Hypothalamus (tissue), 51 donors: ENCODE measurements at places on chromosomes 4 and X.

- DNase-seq = no peak
These were observed 332.4 kb downstream of the BCOR start for GRCh38 chrX:39765327-39765726.

- DNase-seq = no peak
These were observed 52.2 kb downstream of the FAM9B start for GRCh38 chrX:8981723-8982122.

DNA sequence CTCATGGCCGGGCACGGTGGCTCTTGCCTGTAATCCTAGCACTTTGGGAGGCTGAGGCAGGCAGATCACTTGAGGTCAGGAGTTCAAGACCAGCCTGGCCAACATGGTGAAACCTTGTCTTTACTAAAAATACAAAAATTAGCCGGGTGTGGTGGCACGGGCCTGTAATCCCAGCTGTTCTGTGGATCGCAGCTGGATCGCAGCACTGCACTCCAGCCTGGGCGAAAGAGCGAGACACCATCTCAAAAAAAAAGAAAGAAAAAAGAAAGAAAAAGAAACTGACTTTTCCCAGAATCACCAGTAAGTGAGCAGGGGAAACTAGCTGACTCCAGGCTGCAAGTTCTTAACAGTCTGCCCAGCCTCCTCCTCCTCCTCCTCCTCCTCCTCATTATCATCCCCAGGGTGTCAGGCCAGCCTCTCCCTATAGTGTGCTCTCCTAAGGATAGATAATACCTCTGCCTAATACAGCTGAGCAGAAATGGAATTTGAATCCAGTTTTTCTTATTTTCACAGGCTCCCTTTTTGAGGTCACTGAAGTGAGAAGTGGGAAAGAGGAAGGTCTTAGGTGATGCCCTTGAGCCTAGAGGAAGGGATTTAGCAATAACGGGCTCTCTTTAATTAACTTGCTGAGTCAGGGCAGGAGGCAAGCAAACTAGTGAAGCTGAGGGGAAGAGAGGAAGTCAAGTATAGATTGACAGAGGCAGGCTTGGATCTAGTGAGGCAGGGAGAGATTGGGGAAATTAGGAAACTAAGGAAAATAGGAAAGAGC lies 11.8 kb upstream of the ELF2 start:
- DNase-seq = no peak

- peak; percentile 66 for DNase-seq
These were observed 51.8 kb downstream of the TLR10 start for GRCh38 chr4:38730830-38731646.

GRCh38 chr4:85228264-85228663 lies 246.7 kb upstream of the ARHGAP24 start:
- no peak for DNase-seq

- no peak for DNase-seq
These were observed 11.5 kb upstream of the GPM6B start for GRCh38 chrX:13828392-13828791.

DNA sequence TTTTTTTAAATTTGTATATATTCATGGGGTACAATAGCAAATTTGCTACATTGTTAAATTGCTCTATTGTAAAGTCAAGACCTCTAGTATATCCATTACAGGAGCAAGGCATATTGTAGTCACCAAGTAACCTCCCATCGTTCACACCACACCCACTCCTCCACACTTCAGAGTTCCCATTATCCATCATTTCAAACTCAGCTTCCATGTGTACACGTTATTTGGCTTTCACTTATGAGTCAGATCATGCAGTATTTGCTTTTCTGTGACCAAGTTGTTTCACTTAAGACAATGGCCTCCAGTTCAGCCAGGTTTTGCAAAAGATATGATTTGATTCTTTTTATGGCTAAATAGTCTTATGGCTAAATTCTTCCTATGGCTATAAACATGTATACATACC lies 2614.2 kb downstream of the PCDH7 start:
- no peak for DNase-seq

DNA sequence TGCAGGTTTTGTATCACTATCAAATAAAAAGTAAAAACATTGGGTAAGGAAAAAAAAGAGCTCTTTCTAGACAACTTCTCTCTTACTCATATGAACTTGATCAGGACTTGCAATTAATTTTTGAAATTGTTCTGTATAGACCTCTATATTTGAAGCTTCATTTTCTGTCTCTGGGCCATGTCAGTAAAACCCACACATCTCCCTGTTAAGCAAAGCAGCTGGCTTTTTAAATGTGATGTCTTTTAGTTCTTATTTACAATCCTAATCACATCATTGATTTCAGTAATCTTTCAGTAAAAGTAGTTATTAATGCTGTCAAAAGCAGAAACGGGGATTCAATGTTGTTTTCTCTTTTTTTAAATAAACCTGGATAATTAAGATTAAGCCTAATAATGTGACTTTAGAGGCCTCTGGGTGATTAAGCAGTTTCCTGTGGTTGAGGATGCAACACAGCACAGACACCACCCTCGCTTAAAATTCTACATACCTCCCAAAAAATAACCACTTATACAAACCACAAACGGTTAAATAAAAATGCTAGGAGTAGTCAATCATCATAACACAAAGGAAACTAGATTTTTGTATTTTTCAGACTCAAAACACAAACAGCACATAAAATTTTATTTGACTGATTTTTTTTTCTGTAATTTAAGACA lies 5.2 kb upstream of the PCDH10 start:
- no peak for DNase-seq

DNA sequence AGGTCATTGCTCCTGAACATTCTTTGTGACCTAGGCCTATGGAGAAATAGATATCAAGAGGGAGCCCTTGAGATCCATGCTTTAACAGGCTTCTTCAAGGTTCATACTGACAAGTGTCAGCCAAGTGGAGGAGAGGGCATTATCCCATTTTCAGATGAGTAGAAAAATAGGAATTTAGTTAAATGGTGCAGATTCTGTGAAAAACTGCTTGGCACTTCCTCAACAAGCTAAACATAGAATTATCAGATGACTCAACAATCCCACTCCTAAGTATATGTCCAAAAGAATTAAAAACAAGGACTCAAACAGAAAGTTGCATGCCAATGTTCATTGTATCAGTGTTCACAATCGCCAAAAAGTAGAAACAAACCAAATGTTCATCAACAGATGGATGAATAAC lies 43.8 kb upstream of the KCNIP4 start:
- DNase-seq = no peak

- no peak for DNase-seq
These were observed 25.9 kb downstream of the COL25A1 start for GRCh38 chr4:109276482-109277095.

GRCh38 chr4:40149960-40150385 lies 46.9 kb upstream of the RHOH start:
- no peak for DNase-seq

DNA sequence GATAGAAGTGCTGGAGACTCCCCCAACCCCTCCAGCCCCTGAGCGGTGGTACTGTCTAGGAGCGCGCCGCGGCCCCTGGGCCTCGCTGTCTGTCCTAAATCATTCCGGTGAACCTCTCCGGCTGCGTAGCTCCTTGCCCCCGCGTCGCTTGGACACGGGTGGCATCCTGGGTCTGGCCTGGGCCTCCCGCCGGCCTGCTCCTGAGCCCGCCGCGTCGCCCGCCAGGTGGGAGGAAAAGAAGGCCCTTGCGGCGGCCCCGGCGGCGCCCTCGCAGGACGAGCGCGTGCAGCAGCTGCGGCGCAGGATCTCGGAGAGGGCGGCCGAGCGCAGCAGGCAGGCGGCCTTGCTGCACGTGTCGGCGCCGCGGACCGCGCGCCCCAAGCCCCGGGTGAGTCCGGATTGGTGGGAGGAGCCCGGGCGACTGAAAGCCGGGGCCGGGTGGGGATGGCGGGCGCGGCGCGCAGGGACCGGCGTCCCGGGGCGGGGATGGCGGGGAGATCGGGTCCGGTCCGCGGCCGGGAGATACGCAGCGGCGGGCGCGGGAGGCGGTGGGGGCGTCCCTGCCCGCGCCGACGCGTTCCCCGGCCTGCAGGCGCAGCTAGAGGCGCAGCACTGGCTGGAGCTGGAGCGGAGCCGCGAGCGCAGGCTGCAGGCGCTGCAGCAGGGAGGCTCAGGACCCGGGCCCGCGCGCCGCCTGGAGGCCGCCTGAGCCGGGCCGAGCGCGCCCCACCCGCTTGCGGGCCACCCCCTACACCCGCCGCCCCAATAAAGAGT lies 6.5 kb upstream of the RNF4 start:
- DNase-seq = no peak

GRCh38 chr4:15562623-15563022 lies 92.5 kb downstream of the FBXL5 start:
- no peak for DNase-seq

DNA sequence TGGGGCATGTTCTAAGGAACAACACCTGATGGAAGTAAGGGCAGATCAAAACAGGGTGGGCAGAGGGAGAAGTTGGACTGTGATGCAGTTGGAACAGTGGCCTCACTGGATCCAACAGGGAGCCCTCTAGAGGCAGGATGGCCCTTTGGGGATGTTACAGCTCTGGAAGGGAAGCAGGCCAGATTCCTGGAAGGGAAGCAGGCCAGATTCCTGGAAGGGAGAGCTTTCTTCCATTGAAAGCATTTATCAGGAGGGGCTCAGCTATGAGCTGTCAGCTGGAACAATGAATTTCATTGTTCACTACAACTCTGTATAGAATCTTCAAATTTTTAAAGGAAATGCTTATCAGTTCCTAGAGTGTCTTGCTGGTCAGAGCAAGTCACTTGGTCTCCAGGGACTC lies 17.7 kb downstream of the IL15 start:
- DNase-seq = no peak

DNA sequence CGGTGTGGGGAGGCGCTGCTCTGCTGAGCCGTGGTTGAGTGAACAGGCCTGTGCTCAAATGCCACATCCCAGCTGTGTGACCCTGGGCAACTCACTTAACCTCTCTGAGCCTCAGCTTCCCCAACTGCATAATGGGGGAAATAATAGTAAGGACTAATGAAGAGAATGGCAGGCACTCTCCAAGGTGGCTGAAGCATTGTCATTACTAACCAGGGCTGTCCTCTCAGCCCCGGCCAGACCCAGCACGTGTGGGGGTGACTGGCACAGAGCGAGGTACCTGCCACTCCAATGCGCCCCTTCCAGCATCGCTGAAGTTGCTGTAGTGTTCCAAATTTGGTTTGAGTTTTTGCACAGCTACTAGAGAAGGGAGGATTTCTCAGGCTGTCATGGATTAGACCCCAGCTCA lies 80.0 kb downstream of the ABLIM2 start:
- no peak for DNase-seq

DNA sequence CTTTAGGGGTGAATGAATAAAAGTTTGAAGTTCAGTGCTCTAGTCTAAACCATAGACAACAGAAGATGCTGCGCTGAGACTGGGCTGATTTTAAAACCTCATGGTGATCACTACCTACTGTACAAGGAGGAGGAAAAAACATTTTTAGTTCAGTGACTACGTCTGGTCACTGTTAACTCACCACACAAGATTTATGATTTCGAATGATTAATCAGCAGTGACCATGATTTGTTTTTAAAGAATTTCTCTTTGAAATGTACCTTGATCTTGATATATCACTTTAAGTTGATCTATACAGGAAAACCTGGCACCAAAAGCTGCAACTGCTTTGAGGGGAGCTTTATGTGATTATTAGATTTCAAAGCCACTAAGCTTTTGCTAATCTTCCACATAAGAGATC lies 286.3 kb downstream of the PDGFC start:
- DNase-seq = no peak

GRCh38 chrX:31420302-31420701 lies 348.5 kb upstream of the FTHL17 start:
- DNase-seq = no peak

- DNase-seq = no peak
These were observed 11.9 kb downstream of the EDNRA start for GRCh38 chr4:147492761-147493160.

DNA sequence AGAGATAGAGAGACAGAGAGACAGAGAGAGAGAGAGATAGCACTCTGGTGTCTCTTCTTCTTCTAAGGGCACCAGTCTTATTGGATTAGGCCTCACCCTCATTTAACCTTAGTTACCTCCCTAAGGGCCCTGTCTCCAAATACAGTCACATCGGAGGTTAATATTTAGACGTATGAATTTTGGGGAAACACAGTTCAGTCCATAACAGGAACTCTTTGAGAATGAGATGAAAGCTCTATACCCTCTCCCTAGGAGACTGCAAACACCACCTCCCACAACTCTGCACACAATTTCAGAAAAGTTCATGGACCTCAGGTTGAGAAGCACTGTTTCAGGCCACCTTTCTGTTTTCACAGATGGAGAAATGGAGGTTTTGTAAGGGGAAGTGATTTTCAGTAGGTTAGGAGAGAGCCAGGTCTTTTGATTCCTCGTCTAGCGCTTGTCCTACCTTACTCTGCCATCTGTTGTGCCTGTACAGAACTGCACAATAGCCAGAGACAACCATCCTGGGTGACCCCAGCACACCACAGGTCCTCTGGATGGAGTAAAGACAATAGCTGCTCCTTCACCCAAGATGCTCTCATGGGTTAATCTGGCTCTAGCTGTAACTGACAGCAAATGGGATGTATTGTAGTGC lies 16.9 kb upstream of the LOC101059915 start:
- DNase-seq = no peak

DNA sequence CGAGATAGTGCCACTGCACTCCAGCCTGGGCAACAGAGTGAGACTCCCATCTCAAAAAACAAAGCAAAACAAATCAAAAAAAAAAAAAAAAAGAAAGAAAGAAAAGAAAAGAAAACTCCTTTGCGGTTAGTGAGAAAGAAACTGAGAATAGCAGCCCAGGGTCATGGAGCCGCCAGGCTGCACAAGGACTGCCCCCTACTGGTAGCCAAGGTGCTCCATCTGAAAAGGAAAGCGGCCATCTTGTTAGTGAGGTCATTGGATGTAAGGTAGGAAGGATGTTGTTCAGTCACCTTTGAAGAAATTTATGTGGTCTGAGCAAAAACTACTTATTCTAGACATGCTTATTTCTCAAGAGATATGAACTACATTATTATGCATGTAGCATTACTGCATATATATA lies 660.6 kb upstream of the TENM3 start:
- DNase-seq = no peak

DNA sequence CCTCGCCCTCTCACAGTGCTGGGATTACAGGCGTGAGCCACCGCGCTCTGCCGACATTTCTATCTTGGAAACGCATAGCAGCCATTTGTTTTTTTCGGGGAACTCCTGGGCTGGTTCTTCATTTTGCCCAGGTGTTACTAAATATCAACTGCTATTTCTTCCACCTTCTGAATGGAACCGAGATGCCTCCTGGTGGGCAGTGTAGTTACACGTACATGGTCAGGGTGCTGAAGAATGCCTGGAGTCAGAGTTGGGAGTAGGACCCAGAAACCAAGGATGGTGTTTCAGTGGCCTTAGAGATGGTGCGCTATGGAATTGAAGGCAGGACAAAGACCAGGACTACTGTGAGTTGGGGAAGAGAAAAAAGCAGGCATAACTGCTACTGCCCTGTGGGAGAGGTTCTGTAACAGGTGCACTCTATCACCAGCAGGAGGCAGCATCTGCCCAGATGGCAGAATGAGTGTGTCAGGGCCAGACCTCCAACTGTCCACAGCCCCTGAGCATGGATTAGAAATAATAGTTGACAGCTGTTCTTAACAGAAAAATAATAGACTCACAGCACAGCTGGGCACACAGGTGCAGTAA lies 81.7 kb downstream of the ZC4H2 start:
- DNase-seq = no peak

- DNase-seq = no peak
These were observed 132.7 kb downstream of the ARHGAP10 start for GRCh38 chr4:147864607-147865006.
